ENCODE measurements at places on chromosomes 2 and 18. TPM values are rescaled to one million over a fixed set of nuclear protein-coding genes. Genes with fewer than 3 reads are reported as not detected.

CD8B2 gene
- not detected for total RNA-seq

NEU4 gene
- not detected for total RNA-seq

RASGRP3 gene
- total RNA-seq = 11.2 TPM

PLCD4 gene
- total RNA-seq = 1.4 TPM

PRSS56 gene
- total RNA-seq = not detected

ESPNL gene
- 0.57 TPM for total RNA-seq

RGPD3 gene
- total RNA-seq = 0.22 TPM

RIT2 gene
- not detected for total RNA-seq

DLGAP1 gene
- total RNA-seq = 3.1 TPM

UPP2 gene
- not detected for total RNA-seq

RMDN2 gene
- 6.3 TPM for total RNA-seq

CDH19 gene
- total RNA-seq = not detected

KRTCAP3 gene
- not detected for total RNA-seq

SERPINB10 gene
- total RNA-seq = 1.1 TPM

ALPI gene
- total RNA-seq = not detected

ABHD1 gene
- not detected for total RNA-seq

FARSB gene
- 10.3 TPM for total RNA-seq

PROKR1 gene
- not detected for total RNA-seq

RAB6C gene
- not detected for total RNA-seq

IL18R1 gene
- total RNA-seq = 0.43 TPM

DHRS9 gene
- not detected for total RNA-seq

SLC9A4 gene
- total RNA-seq = not detected

FSIP2 gene
- total RNA-seq = 0.22 TPM

IGFBP5 gene
- 541 TPM for total RNA-seq

SIX3 gene
- not detected for total RNA-seq

ABCA12 gene
- total RNA-seq = not detected

NCL gene
- 193 TPM for total RNA-seq

TIGD1 gene
- total RNA-seq = 5.4 TPM

IL1RN gene
- total RNA-seq = not detected

CREG2 gene
- total RNA-seq = 1.3 TPM

ARL5A gene
- total RNA-seq = 54.1 TPM

IL1A gene
- total RNA-seq = 48.6 TPM

TUBB8B gene
- not detected for total RNA-seq

All from placental pericyte (primary cell).